ENCODE measurements at places on chromosomes 5 and 9. TPM values are rescaled to one million over a fixed set of nuclear protein-coding genes. Genes with fewer than 3 reads are reported as not detected.

TIFAB gene
- not detected for total RNA-seq

ANKRD31 gene
- under 0.01 TPM for total RNA-seq

DNA sequence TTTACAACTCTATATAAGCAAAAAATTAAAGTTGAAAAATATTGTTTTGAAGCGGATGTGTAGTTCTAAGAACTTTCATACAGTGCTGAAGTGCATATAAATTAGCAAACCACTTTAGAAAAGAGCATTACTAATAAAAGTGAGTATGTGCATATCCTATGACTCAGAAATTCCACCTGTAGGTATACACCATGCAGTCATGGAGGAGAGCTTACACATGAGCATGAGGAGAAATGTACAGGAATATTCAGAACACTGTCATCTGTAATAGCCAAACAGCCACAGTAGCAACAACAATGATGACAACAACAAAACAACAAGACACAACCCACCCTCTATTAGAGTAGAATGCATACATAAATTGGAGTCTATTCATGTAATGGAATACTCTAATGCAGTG lies 138.2 kb upstream of the ARRDC3 start:
- H3K36me3 ChIP-seq, result no peaks in the 10 kb centered on the region
- no peaks in the 10 kb centered on the region for H3K4me1 ChIP-seq

- H3K4me1 ChIP-seq, result peaks cover 21% of the 10 kb centered on the region
- DNase-seq, result no peak
- no peaks in the 10 kb centered on the region for H3K36me3 ChIP-seq
- no peak overlapping the region for H3K27ac ChIP-seq
- H3K4me3 ChIP-seq, result no peak overlapping the region
Measured at GRCh38 chr9:129415942-129416651, 204.8 kb downstream of the C9orf50 start.

- no peak for DNase-seq
- no peaks in the 10 kb centered on the region for H3K27me3 ChIP-seq
- H3K4me3 ChIP-seq, result no peak overlapping the region
- no peak overlapping the region for H3K27ac ChIP-seq
- peaks cover 19% of the 10 kb centered on the region for H3K36me3 ChIP-seq
Measured at GRCh38 chr5:141573489-141574121, 45.2 kb downstream of the DIAPH1 start.

DNA sequence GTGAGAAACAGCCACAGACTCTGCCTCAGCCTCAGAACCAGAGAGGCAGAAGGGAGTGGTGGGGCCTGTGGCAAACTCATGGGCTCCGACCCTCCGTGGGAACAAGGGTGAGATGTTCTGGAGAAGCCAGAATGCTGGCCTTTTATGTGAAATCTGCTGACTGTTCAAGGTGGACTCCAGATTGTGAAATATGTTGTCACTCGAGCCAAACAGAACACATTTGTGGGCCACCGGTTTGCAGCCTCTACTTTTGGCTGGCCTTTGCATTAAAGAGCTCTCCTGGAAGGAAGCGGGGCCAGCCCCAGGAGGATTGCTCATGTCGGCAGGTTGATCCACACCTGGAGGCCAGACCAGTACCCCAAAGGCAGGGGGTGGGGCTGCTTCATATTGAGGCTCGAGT lies 62.4 kb downstream of the ERGIC1 start:
- no peak overlapping the region for H3K4me3 ChIP-seq
- peak overlapping the region; percentile 98 for H3K27ac ChIP-seq
- H3K27me3 ChIP-seq, result no peaks in the 10 kb centered on the region

DNA sequence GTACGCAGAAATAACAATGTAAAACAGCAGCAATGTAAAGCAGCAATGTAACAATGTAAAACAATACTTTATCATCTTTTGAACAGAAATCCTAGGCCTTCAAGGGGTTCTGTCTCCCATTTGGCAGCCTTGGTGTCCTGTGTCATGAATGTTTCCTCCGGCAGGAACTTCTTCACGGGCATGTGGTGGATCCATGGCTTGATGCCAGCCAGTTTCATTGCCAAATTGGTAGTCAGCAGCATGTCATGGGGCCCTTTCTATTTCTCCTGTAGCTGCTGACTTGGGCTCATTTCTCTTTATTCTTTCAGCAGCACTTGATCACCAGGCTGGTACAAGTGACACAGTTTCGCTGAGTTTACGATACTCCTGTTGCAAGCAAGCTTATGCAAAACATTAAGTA lies 275.3 kb downstream of the HTR1A start:
- DNase-seq, result no peak
- H3K36me3 ChIP-seq, result no peaks in the 10 kb centered on the region
- H3K27me3 ChIP-seq, result no peaks in the 10 kb centered on the region
- H3K27ac ChIP-seq, result no peak overlapping the region

DNA sequence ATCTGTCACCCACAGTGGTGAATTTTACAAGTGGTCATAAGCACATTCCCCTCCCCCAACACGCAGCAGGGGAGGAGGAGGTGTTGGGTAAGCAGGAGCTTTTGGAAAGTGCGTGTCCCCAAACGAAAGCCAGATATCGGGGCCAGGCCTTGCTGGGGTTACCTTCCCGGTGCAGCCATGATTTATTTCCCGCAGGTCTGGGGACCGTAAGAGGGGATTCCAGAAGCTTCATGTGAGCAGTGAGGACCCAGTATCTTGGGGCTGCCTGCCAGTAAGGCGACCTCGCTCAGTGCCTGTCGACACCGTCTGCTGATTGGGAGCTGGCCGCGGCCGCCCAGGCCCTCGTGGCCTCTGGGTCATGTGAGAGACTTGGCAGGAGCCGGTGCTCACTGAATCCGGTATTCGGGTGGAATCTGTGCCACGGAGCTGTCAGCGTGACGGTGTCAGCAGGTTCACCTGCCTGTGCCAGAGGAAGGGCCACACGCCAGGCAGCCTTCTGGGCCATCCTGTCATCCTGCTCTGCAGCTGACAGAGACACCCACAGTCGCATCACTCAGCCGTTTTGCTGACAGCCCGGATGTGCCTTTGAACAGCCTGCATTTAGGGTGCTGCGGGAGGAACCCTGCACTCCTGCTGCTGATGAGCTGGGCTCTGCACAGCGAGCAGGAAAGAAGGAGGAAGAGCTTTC lies 37.3 kb downstream of the SEC61B start:
- no peak overlapping the region for H3K27ac ChIP-seq
- DNase-seq, result no peak
- 0 out of 2 replicates have a peak, but pooled peaks cover 2% of the 10 kb centered on the region for H3K27me3 ChIP-seq
- H3K4me3 ChIP-seq, result no peak overlapping the region
- no peaks in the 10 kb centered on the region for H3K36me3 ChIP-seq

DNA sequence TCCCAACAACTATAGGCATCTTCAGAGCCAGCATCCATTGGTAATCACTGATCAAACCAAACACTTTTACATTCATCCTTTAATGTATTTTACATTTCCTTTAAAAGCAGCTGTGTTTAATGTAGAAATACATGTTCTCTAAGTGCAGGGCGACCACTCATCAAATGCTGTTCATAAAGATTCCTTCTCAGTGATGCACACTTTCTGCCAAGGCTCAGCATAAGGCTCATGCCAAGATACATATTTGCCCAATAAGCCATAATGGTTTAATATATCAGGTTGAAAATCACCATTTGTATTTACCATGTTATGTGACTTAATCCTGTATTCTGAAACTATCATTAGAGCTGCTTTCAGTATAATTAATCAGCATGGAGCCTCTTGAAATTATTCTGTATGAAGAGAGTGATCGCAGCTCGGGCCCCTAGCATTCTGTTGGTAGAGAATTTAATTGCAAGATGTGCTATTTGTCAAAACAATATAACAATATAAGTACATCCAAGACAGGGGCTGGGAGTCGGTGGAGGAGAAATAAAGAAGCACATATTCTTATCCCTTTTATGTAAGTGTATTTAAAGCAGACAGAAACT lies 267.5 kb downstream of the EBF1 start:
- no peaks in the 10 kb centered on the region for H3K4me1 ChIP-seq
- no peaks in the 10 kb centered on the region for H3K27me3 ChIP-seq
- DNase-seq, result no peak
- no peaks in the 10 kb centered on the region for H3K36me3 ChIP-seq
- H3K27ac ChIP-seq, result no peak overlapping the region

ZNF883 gene
- total RNA-seq, result 0.83 TPM

PLAC8L1 gene
- not detected for total RNA-seq

DNA sequence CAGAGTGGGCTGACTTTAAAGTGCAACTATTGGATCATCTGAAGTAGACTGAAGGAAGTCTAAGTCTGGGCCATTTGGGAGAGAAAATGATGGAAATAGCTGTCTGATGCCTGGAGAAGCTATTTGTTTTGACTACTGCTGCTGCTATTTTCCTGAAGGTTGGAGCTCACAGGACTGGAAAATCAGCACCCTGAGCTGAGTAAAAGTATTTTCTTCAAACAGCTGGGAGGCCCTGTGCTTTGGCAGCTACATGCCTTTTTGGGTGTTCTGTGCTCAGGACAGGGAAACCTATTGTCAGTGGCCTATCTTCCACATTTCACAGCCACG lies 302.6 kb downstream of the ENC1 start:
- H3K36me3 ChIP-seq, result no peaks in the 10 kb centered on the region
- peaks cover 18% of the 10 kb centered on the region for H3K27me3 ChIP-seq
- no peaks in the 10 kb centered on the region for H3K4me1 ChIP-seq
- DNase-seq, result no peak

AGTPBP1 gene
- total RNA-seq, result 9.0 TPM

DNA sequence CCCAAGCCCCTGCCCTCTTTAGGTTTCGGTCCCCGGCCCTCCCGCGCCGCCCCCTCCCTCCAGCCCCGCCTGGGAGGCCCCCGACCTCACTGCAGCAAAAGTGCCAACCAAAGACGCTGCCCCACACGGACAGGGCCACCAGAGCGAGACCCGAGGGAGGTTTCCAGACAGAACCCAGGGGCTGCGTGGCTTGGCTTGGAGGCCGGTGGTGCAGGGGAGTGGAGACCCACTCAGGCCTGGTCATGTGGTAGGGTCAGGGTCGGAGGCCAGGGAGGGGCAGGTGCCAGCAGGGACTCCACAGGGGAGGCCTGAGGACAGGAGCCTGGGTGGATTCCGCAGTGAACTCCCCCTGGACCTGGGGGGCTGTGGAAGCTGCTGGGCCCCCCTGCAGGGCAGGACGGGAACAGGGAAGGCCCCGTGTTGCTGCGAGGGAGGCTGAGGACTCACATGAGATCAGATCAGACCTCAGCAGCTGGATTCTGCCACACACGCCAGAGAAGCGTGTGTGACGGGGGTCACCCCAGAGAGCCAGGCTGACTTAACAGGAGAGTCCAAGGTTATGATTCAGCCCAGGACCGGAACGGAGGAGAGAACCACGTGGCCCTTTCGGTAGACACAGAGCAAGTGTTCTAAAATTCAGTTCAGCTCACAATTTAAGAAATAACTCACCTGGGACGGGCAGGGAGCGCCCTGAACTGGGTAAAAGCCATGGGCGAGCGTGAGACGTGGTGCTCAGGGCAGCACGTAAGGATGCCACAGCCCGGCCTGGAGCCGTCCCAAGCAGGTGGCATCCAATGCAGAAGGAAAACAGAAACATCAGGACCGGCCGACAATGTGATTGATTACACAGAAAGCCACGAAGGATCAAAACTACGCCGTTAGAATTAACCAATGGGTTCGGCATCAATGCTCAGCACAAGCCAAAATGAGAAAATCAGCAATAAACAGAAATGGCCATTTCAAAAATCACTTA lies 38.9 kb downstream of the EXD3 start:
- H3K36me3 ChIP-seq, result no peaks in the 10 kb centered on the region
- no peak overlapping the region for H3K27ac ChIP-seq
- no peak overlapping the region for H3K4me3 ChIP-seq
- no peaks in the 10 kb centered on the region for H3K27me3 ChIP-seq

- peak; percentile 98 for DNase-seq
- peak overlapping the region; percentile 83 for H3K27ac ChIP-seq
- no peaks in the 10 kb centered on the region for H3K36me3 ChIP-seq
Measured at GRCh38 chr9:127388037-127388855, 8.7 kb upstream of the SLC2A8 start.

FRMPD1 gene
- total RNA-seq, result not detected

DNA sequence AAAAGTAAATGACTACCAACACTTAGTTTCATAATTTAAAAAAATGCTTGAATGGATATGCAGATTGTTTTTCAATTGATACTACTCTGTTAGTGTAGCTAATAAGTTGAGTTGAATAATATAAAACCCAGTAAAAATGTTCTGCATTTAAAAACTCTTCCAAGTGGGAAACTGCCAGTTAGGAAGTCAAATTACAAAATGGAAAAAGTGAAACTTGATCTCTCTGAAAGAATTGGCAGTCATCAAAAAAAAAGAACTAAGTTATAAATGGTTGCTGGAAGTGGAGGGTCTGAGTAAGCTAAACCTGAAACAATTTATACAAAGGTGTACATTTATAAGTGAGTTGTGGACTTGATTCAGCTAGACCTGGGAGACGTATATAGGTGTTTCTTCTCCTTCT lies 52.4 kb downstream of the VCAN start:
- H3K27me3 ChIP-seq, result no peaks in the 10 kb centered on the region
- no peak for DNase-seq
- H3K36me3 ChIP-seq, result peaks cover 8% of the 10 kb centered on the region
- no peak overlapping the region for H3K4me3 ChIP-seq
- no peaks in the 10 kb centered on the region for H3K4me1 ChIP-seq

CKMT2 gene
- 0.28 TPM for total RNA-seq

TPPP gene
- under 0.01 TPM for total RNA-seq

GRCh38 chr9:19102181-19102630 lies 498 bp downstream of the HAUS6 start:
- DNase-seq, result peak; percentile 16
- H3K27me3 ChIP-seq, result no peaks in the 10 kb centered on the region
- H3K4me1 ChIP-seq, result peaks cover 4% of the 10 kb centered on the region
- H3K4me3 ChIP-seq, result peak overlapping the region; percentile 62

GRCh38 chr5:173396311-173396993 lies 68.2 kb upstream of the STC2 start:
- no peaks in the 10 kb centered on the region for H3K36me3 ChIP-seq
- no peak overlapping the region for H3K4me3 ChIP-seq
- H3K27ac ChIP-seq, result 0 out of 2 replicates have a peak overlapping the region, but pooled peaks have one; percentile 7
- no peak for DNase-seq
- H3K27me3 ChIP-seq, result no peaks in the 10 kb centered on the region

DNA sequence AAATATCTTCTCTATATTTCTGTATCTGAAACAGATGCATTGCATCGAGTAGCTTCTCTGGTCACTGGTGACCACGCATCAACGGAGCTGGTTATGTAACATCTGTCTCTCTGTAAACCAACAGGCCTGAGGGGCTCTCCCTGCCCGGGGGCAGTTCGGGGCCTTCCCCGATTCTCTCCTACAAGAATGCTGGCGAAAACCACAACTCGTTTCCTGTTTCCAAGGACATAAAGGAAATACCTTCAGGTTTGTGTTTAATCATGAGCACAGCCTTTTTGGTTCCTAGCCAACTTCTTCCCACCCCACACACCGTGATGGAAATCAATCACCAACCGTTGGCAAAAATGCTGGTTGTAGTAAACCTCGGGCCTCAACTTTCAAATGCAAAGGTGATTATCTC lies 25.1 kb downstream of the GDNF start:
- DNase-seq, result peak; percentile 41
- H3K36me3 ChIP-seq, result peaks cover 4% of the 10 kb centered on the region
- peaks cover 11% of the 10 kb centered on the region for H3K4me1 ChIP-seq
- H3K27me3 ChIP-seq, result no peaks in the 10 kb centered on the region
- H3K4me3 ChIP-seq, result no peak overlapping the region
